Spinal cord (tissue), 10 donors: ENCODE measurements at places on chromosomes 2 and 18. TPM values are rescaled to one million over a fixed set of nuclear protein-coding genes. Genes with fewer than 3 reads are reported as not detected.

DNA sequence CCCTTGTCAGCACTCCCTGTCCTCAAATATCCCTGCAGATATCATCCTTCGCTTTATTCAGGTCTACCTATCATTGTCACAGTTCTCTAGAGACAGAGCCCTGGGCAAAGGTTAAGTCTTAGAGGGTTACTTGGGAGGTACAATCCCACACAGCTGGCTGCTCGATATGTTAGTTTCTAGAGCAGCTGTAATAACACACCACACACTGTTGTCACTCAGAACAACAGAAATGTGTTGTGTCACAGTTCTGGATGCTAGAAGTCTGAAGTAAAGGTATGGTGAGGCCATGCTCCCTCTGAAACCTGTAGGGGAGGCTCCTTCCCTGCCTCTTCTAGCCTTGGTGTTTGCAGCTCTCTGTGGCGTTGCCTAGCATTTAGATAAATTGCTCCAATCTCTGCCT, 9.9 kb upstream of the RAPGEF4 start:
- no peaks in the 10 kb centered on the region for H3K27me3 ChIP-seq
- no peak overlapping the region for H3K27ac ChIP-seq
- H3K36me3 ChIP-seq = no peaks in the 10 kb centered on the region
- no peak for DNase-seq

PKP4 gene
- total RNA-seq = 128 TPM

- DNase-seq = no peak
- H3K4me1 ChIP-seq = peaks cover 6% of the 10 kb centered on the region
- no peak overlapping the region for H3K27ac ChIP-seq
- H3K27me3 ChIP-seq = no peaks in the 10 kb centered on the region
These were observed 61.5 kb downstream of the MAPK4 start for GRCh38 chr18:50621366-50621765.

DNA sequence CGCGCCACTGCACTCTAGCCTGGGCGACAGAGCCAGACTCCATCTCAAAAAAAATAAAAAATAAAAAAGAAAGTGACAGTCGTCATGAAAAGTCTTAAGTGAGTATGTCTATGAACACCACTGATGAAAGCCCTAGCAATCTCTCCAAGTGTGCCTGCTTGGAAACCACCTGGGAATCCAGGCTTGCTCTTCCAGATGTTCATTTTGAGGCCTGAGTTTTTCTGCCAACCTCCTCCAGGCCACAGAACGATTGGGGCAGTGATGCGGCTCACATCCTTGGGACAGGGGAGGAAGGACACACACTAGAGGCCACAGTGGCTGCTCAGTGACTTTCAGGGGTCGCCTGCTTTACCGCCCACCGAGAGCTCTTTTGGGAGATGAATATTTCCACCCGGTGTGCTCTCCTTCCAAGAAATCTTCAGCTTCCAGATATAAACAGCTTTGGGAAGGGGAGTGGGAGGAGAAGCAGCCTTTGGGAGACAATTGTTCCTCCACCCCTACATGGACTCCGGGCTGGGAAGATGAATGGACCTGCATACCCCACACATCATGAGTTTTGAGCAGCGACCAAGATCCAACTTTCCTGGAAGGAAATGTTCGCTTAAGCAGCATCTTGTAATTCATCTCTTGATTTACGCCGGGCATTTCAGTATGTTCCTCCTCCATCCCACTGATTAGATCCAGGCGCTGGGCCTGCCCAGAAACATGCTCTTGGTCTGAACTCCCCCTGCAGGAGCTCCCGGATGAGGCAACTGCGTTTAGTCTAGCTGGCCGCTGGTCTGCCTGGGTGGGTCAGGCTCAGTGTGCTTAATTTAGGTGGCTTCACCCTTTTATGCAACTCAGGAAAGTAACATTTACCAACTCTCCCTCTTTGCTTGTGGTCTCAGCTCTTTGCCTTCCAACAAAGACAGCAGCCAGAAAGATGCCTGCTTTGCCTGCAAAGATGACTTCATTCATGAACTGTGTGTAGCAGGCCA, 6.2 kb upstream of the ARMC9 start:
- no peaks in the 10 kb centered on the region for H3K36me3 ChIP-seq
- no peak overlapping the region for H3K4me3 ChIP-seq
- DNase-seq = no peak
- H3K27me3 ChIP-seq = peaks cover 8% of the 10 kb centered on the region
- H3K27ac ChIP-seq = no peak overlapping the region

DNA sequence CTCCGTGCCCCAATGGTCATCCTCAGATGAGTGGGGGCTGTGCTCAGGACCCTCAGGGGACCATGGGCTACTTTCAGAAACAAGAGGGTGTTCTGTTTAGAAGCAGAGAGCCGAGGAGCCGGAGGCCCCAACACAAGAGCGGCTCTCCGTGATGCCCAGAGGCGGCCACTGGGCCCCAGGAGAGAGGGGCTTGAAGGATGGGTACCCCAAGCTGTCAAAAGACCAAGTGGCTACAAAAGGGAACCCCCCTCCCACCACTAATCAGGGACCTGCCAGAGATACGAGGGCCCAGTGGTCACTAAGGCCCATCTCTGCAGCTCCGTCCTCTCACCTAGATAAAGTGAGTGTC, 93.6 kb downstream of the HDAC4 start:
- no peak overlapping the region for H3K27ac ChIP-seq
- no peaks in the 10 kb centered on the region for H3K27me3 ChIP-seq
- peaks cover 31% of the 10 kb centered on the region for H3K36me3 ChIP-seq
- peaks cover 95% of the 10 kb centered on the region for H3K4me1 ChIP-seq
- no peak for DNase-seq

DNA sequence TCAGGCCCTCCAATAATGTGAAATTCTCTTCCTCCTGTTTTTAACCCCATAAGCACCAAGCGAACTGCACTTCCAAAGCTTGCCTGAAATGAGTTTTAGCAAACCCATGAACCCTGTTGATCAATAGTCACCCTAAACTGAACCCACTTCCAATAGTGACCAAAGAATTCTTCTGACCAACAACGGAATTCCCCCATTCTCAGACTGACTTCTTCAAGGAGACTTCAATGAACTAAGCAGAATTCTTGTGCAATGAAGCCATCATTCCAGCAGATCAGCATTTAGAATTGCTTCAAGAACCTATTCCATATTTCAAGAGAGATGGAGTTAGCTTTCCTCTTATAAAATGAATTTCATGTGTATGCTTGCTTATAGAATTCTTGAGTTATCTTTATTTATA, 176.9 kb upstream of the FN1 start:
- no peaks in the 10 kb centered on the region for H3K36me3 ChIP-seq
- no peak for DNase-seq
- H3K27ac ChIP-seq = no peak overlapping the region
- no peaks in the 10 kb centered on the region for H3K27me3 ChIP-seq
- H3K4me1 ChIP-seq = no peaks in the 10 kb centered on the region
- no peak overlapping the region for H3K4me3 ChIP-seq

DNA sequence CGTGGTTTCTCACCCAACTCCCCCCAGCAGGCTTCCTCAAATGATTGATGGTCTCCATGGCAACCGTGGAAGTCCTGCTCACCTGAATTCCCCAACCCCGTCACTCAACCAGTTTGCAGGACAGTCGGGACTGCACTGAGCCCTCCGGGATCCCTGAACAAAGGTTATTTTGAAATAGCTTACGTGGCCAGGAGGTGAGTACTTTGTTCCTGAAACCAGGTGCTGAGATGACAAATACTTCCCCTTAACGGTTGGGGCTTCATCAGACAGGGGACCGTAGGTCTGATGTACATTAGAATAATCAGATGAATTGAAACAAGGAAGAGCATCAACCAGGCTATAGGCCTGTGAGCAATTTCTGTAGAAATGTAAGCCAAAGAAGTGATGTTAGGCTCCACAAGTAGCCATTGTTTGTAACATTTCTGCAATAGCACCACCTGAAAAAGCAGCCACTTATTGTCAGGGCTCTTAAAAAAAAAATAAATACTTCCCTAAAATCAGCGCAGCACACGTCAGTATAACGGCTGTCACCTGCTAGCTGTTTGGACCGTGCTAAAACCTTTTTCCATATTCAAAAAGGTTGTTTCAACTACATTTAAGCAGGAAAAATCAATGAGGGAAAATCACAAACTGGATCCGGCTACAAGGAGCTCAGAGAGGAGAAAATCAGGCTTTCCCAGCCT, 206.4 kb upstream of the ID2 start:
- H3K36me3 ChIP-seq = no peaks in the 10 kb centered on the region
- no peak overlapping the region for H3K27ac ChIP-seq
- DNase-seq = no peak
- H3K27me3 ChIP-seq = no peaks in the 10 kb centered on the region

ALPG gene
- total RNA-seq = not detected

- H3K27me3 ChIP-seq = no peaks in the 10 kb centered on the region
- H3K27ac ChIP-seq = no peak overlapping the region
- H3K36me3 ChIP-seq = no peaks in the 10 kb centered on the region
- no peak overlapping the region for H3K4me3 ChIP-seq
These were observed 485.5 kb upstream of the ID2 start for GRCh38 chr2:8196316-8196715.

DNA sequence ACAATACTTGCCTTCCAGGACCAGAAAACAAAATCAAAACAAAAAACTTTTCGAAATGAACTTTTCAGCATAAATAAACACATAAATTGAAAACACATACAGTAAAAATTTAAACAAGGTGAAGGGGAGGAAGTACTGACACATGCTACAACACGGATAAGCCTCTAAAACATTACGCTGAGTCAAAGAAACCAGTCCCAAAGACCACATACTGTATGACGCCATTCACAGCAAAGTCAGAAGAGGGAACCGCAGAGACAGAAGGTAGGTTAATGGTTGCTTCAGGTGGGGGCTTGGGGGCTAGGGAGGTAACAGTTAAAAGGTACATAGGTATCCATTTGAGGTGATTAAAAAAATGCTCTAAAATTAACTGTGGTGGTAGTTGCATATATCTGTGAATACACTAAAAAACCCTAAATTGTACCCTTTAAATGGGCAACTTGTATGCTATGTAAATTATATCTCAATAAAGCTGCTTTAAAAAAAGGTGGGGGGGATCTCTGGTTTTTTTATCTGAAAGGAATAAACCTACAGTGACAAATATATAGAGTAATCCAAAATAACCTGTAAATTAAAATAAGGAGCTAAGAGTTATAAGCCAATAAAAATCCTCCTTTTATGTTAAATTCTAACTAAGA, 7.1 kb downstream of the COX7A2L start:
- H3K27me3 ChIP-seq = no peaks in the 10 kb centered on the region
- no peaks in the 10 kb centered on the region for H3K4me1 ChIP-seq
- peaks cover 6% of the 10 kb centered on the region for H3K36me3 ChIP-seq

DNA sequence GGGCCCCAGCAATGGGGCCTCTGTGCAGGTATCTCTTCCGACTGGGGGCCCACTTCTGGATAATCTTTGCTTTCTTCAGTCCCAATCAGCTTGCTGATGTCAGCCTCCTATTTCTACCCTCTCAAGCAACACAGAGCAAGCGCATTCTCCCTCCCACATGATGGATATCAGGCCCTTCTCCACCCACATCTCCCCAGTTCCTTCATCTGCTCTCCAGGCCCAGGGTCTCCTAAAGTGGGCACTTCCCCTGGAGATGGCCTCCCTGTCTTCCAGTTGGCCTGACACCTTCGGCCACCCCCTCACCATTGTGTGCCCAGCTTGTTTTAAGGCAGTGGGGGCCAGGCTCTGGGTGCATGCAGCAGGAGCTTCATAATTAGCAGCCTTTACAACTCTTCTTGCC, 96.6 kb upstream of the MCFD2 start:
- H3K4me1 ChIP-seq = peaks cover 67% of the 10 kb centered on the region
- no peak overlapping the region for H3K4me3 ChIP-seq
- H3K27me3 ChIP-seq = no peaks in the 10 kb centered on the region

GRCh38 chr2:4662161-4662779, 958.9 kb downstream of the DCDC2C start:
- no peak overlapping the region for H3K27ac ChIP-seq
- H3K4me3 ChIP-seq = no peak overlapping the region

DNA sequence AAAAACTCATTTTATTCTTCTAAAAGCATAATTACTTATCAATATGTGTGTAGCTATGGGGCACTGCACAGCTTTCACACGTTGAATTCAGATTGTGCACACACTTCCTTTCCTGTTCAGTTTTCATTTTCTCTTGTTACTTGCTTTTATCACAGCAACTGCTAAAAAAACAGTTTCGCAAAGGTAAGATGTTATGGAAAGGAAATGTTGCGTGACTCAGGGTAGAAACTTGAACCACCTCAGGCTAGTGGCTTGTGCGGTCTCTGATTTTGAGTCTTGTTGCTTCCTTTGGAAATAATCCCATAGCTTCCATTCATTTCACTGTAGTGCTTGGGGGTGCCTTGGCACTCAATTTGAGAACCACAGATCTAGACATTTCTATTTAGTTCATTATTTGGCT, 171.9 kb downstream of the FMNL2 start:
- no peaks in the 10 kb centered on the region for H3K36me3 ChIP-seq
- H3K27ac ChIP-seq = no peak overlapping the region
- H3K4me1 ChIP-seq = peaks cover 3% of the 10 kb centered on the region
- no peak for DNase-seq
- no peak overlapping the region for H3K4me3 ChIP-seq
